SHP77 (cell line): ENCODE measurements at places on chromosomes 3 and 15.

DNA sequence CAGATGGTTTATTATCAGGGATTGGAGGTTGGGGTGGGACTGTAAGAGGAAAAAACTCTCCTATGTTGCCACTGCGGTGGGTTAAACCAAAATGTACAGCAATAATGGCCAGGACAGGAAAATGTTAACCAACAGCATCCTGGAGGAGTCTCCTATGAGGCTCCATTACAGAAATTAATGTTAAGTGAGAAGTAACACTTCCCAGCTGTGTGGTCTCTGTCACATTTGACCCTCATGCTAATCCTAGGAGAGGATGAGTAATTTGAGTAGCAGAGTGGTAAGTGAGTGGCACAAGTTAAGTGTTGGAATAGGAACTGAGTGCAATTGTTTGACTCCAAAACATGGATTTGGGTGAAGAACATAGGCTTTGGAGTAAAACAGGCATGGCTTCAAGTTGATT lies 39.0 kb downstream of the ARHGEF3 start:
- DNase-seq, result no peak

DNA sequence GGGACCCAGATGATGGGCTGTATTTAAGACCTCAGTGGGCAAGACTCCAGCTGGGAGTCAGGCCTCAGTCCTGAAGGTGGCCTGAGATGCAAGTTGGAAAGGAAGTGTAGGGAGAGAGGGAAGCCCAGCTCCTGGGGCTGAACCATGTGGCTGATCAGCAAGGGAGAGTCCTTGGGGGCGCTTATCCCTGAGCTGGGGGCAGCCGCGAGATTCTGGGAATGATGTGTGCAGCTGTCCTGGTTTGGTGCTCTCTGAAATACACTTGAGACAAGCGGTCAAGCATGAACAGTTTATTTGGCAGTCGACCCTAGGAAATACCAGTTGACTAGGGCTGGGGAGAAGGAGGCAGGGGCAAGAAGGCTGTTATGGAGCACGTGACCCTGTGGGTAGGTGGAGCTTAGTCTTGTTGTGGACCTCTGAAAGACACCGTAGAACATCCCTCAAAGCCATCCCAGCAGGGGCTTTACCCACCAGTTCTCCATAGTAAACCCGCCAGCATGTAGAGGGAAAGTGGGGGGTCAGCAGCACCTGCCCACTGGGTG lies 41.8 kb upstream of the SLC6A11 start:
- no peak for DNase-seq

DNA sequence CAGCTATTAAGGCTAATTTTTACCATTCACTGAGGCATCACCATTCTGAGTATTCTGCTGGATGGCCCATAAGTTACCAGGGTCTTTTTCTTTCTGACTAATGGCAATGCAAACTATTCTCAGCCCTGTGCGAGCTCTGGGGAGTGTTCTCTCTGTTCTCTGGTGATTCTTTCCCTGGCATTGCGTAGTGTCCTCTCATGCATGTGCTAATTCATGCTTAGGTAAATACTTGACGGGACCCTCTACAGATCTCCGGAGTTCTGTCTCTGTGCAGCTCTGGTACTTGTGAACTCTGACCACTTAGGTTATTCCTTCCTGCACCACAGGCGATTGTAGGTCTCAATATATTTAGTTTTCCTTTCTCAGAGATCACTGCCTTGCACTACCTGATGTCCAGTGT lies 34.8 kb downstream of the UBE2E1 start:
- DNase-seq, result peak; percentile 58

DNA sequence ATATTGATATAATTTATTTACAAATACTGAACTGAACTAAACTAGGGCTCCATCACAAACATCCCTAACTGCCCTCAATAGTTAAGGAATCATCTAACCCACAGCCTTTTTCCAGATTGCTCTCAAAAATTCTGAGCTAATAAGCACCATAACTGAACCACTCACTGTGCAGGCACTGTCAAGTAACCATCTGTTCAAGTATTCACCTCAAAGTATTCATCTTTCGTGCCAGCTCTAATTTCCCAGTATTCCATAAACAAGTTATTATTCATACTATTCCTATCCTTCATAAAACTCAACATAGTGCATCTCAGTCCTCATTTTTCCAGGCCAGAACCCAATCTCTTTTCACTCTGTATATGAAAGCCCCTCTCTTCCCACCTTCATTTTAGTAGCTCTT lies 41.1 kb downstream of the THBS1 start:
- DNase-seq, result no peak

GRCh38 chr15:79060175-79060574 lies 30.4 kb downstream of the RASGRF1 start:
- DNase-seq, result no peak

GRCh38 chr15:83090465-83090864 lies 17.0 kb upstream of the TM6SF1 start:
- DNase-seq, result no peak

DNA sequence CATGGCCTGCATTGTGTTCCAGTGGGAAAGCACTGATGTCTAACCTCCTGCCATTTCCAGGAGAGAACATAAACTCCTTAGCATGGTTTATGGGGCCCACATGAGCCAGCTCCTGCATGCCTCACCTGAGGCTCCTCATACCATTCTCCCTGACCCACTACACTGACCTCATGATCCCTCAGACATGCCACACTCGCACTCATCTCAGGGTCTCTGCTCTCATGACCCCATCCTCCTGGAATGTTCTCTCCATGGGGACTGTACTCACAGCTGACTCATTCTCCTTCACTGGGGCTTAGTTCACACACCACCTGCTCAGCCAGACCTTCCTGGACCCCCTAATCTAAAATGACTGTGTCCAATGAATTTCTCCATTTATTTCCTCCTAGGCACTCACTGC lies 4.0 kb upstream of the LMCD1 start:
- no peak for DNase-seq

GRCh38 chr3:183868796-183869195 lies 15.9 kb downstream of the PARL start:
- no peak for DNase-seq

DNA sequence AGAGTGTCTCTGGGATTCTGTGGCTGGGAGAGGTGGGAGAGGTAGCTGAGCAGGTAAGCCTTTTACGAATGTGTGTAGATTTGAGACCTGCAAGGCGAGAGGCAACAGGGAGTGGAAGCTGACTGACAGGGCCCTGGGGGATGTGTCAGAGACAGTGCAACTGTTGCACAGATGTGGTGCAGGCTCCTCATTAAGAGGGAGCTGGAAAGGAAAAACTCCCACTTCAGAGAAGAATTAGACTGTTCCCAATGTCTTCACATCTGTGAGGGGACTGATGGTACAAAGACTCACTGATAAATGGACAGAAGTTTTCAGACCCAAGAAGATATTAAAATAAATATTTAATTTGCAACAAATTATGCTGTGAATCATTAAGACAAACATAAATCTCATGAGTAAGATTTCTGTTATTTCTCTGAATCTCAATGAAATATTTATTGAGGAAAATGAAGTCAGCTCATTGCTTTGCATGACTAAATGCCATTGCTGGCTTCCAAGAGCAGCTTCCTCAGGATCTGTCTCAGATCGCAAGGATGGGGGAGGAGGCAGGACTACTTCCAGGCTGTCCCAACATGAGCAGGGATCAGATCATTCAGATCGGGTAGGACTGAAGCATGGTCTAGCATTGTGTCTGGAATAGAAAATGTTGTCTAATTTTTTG lies 127.3 kb upstream of the ROPN1 start:
- no peak for DNase-seq

DNA sequence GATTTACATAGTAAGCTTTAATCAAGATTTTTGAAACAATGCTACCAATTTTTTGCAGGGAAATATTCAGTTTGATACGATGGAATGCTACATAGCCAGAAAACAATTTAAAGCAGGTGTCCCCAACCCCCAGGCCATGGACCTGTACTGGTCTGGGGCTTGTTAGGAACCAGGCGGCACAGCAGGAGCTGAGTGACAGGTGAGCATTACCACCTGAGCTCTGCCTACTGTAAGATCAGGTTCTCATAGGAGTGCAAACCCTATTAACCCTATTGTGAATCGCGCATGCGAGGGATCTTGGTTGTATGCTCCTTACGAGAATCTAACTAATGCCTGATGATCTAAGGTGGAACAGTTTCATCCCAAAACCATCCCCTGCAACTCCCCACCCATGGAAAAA lies 322.6 kb upstream of the NECTIN3 start:
- DNase-seq, result no peak

DNA sequence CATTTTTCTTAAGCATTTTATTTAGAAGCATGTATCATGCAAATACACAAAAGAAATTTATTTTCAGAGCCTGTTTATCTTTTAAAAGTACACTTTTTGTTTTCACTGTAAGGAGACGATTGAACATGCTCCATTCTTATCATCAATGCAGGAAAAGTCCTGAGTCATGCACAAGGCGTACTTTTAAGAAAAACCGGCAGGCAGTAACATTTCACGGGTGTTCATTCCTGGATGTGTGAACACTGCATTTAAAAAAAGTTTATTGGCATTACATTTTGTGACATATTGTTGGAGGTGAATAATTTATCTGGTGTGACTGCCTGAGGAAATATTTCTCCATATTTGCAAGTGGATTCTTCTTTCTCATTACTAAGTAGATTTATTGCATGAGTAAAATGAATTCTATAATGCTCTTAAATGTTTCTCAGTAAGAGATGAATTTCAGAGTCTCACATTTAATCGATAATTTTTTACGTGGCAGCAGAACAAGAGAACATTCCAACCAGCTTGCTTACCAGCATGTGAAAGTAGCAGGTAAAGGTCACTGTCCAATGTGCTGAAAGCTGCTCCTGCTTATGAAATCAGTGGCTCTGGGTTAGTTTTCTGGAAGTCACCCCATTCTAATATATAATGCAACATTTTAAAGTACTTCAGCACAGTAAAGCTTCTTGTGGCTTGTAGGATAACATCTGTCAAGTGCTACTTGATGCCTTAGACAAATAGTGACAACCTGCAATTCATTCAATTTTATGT lies 87.0 kb downstream of the SV2B start:
- peak; percentile 9 for DNase-seq

GRCh38 chr15:60121845-60122244 lies 117.7 kb downstream of the FOXB1 start:
- no peak for DNase-seq

GRCh38 chr3:179837374-179837773 lies 184.5 kb downstream of the USP13 start:
- no peak for DNase-seq

- DNase-seq, result no peak
Observed at GRCh38 chr3:42773409-42773751, 327 bp upstream of the CCDC13 start.

- no peak for DNase-seq
Observed at GRCh38 chr3:113136071-113136470, 75.3 kb upstream of the BOC start.

DNA sequence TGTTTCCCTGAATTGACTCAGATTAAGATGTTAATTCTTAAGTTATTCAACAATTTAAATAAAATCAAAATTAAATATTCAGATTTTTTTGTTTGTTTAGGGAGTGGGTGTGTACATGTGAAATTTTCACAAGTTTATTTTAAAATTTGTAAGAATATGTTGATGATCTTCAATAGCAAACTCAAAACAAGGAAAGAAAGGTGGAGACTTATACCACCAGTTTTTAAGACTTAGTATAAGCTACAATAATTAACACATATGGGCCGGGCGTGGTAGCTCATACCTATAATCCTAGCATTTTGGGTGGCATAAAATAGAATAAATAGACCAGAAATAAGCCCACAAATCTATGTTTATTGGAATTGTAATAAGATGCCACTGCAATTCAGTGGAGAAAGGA lies 1084.5 kb downstream of the ROBO1 start:
- no peak for DNase-seq

DNA sequence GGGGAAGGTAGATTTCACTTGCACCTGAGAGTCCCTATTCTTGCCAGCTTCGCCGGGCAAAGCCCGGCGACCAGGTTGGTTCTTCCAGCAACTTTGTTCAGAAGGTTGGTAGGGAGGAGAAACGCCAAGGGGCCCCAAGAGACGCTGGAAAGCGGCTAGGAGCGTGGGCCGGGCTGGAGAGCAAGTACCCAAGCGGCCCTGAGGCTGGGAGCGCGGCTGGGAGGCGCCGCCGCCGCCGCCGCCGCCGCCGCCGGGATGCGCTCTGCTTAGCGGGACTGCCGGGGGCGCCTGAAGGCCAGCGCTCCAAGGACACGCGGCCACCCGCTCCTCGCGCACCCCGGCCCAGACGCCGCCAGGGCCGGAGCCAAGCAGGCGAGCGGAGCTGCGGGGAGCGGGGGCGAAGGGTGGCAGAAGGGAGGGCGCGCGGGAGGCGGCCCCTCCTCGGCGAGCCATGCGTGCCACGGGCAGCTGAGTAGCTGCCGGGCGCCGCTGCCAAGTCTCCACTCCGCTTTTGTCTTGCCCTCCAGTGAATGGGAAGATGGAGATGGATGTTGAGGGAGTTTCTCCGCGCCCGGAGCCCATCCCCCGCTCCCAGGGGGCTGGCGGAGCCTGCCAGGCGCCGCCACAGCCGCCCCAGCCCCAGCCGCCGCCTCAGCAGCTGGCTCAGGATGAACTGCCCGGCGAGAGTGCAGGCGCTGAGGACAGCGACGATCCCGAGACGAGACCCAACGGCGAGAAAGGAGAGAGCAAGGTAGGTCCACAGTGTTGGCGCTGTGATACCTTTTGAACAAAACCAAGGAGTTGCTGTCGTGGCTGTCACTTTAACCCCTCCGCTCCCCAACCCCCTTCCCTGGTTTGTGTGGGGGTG lies 227.4 kb upstream of the AZI2 start:
- no peak for DNase-seq

- no peak for DNase-seq
Observed at GRCh38 chr3:157938154-157938779, 168.0 kb downstream of the SHOX2 start.

- no peak for DNase-seq
Observed at GRCh38 chr3:134802428-134803050, 7.5 kb downstream of the EPHB1 start.

DNA sequence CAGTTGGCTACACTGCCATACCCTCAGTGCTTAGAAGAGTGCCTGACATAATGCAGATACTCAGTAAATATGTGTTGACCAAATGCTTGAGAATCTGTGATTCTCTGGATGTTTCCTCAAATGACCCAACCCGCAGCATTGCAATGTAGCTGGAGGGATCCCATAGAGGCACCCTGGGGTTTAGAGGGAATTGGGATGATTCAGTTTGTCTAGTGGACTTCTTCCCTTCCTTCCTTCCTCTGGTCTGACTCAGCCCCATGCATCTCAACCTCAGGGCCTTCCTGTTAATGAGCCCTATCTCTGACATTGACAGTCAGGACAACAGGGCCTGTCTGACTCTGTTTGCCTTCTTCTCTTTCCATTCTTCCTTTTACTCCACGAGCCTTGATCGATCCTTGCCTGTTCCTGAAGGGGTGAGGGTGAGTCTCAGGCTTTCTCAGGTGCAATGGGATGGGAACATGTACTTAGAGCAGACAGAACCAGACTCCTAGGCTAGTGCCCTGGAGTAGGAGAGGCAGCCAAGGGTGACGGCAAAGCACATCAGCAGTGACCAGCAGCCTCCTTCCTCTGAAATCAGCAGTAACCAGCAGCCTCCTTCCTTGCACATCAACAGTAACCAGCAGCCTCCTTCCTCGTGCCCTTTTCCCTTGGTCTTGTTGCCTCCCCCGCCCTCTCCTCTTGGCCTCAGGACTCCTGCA lies 78.2 kb downstream of the DGKG start:
- no peak for DNase-seq

- no peak for DNase-seq
Observed at GRCh38 chr3:132787616-132788300, 65.5 kb upstream of the NPHP3 start.
